LHCN-M2 (cell line): ENCODE measurements at places on chromosomes 2 and 18.

DNA sequence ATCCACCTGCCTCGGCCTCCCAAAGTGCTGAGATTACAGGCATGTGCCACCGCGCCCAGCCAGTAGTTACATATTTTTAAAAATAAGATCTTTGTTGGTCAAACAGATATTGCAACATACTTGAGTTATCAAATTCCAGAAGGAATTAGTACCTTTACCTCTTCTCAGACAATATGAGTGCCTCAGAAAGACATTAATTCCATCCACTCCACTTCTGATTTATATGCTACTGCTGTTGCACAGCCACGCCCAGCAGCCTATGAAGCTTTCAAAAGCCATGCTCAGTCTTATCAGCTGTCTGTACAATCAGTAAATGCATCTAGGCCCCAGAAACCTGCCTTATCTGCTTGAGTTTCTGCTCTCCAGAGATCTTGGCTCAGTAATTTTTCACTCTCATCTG, 47.8 kb downstream of the MEX3C start:
- DNase-seq = no peak

DNA sequence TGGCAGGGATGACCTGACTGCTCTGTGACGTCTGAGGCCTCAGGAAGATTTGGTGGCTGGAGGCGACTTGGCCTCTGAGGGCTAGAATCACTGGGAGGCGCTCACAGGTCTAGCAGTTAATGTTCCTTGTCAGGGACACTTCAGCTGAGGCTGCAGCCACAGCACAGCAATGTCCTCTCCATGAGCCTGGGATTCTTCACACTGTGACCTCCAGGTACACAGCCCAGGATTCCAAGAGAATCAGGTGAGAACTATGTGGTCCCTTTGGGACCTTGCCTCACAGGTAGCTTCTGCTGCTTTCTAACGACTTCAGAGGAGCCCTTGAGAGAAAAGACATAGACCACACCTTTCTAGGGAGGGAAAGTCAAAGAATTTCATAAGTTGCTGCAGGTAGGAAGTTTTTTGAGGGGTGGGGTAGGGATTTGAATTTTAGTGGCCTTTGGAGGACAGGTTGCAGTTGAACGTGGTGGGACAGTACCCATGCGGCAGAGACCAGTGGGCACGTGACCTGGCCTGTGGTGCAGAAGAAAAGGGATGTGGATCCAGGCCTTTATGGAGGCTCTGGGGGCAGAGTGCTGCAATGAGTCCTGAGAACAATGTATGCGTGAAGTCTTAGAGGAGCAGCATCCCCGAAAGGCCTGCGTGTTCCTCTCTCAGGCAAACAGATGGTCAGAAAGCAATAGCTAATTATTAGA, 86.2 kb downstream of the LYPD1 start:
- DNase-seq = no peak

- DNase-seq = peak; percentile 25
Measured at GRCh38 chr2:54723996-54724559, 616 bp downstream of the EML6 start.

DNA sequence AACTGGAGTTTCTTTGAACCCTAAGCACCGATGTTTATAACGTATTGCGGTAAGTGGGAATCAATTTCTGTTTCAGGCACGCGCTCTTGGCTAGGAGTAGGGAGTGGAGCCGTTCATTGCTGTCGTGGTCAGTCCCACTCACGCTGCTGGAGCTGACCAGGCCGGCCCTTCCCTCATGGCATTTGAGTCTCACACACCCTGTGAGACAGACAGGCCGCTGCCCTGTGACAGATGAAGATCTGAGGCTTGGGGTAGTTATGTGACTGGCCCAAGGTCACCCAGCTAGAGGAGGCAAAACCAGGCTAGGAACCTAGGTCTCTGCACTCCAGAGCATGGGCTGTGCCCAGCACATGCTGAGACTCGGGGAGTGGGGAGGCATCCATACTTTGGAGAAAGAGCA, 2.9 kb upstream of the CIDEA start:
- DNase-seq = no peak

- DNase-seq = no peak
Measured at GRCh38 chr2:43084699-43085091, 141.7 kb downstream of the ZFP36L2 start.

DNA sequence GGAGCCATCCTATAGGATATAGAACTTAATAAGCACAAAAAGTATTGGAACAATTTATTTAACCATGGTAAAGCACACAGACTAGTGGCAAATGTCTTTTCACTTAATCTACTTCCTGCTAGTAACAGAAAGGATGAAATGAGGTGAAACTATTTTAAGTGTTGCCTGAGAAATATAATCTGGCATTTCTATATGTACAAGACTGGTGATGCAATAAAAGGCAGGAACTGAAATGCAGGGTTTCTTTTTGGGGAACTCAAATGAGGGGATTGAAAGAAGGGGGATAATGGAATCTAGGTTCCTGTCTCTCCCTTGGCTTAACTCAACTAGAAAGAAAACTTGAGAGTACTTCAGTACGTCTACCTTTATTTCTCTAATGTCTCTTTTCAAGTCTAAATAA, 122.3 kb downstream of the MEMO1 start:
- no peak for DNase-seq

DNA sequence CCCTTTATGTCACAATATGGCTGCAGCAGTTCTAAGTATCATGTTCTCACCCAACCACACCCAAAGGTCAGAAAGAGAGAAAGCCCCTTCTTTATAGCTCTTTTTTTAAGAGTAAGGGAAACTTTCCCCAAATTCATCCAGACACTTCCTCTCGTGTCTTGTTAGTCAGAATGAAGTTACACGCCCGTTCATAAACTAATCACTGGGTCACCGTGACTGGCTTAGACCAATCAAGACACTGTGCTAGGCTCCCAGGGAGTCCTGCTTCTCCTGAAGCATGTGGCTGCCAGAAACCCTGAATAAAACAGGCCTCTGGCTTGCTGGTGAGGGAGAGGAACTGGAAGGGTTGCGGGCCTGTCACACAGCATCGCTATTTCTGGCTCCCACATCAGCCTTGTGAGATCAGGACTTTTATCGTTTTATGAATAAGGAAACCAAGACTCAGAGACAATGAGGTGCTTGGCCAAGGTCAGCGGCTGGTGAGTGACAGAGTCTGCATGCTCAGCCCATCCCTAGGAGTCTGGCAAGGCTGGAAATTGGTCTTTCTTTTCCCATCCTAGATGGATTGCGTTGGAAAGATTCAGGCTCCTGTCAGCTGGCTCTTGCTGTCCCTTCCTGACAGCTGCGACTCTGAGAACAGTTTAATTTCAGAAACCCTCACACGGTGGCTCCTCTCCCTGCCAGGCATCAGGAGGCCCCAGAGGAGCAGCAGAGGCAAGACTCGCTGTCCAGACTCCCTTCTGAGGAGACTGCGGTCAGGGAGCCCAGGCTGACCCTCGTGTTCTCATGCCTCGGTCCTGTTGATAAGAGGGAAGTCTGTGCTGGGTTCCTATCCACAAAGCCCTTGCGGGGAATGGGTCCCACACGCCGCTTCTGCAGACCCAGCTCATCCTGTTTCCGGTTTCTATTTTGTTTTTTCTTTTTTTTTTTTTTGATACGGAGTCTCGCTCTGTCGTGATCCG, 104.5 kb upstream of the TAF1B start:
- peak; percentile 67 for DNase-seq

- DNase-seq = no peak
Measured at GRCh38 chr2:218984239-218985020, 554 bp downstream of the FEV start.

DNA sequence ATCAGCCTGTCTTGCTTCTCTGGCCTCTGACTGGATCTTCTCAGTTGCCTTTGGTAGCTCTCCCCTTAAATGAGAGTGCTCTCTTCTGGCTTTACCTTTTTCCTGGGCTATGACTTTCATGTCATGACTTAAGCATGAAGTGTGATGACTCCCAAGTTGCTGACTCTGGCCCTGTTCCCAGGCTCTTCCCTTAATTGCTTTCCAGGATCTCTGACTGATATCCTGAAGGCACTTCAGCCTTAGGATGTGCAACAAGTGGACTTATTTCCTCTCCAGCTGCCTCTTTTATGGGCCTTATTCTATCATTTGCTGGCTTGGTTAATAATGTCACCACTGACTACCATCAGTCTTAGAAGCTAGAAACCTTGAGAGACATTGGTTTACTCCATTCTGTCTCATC, 17.4 kb downstream of the SEMA4F start:
- peak; percentile 34 for DNase-seq

GRCh38 chr18:25144820-25145219, 207.1 kb downstream of the ZNF521 start:
- DNase-seq = peak; percentile 70

- DNase-seq = no peak
Measured at GRCh38 chr2:135775420-135775819, 33.8 kb downstream of the UBXN4 start.

DNA sequence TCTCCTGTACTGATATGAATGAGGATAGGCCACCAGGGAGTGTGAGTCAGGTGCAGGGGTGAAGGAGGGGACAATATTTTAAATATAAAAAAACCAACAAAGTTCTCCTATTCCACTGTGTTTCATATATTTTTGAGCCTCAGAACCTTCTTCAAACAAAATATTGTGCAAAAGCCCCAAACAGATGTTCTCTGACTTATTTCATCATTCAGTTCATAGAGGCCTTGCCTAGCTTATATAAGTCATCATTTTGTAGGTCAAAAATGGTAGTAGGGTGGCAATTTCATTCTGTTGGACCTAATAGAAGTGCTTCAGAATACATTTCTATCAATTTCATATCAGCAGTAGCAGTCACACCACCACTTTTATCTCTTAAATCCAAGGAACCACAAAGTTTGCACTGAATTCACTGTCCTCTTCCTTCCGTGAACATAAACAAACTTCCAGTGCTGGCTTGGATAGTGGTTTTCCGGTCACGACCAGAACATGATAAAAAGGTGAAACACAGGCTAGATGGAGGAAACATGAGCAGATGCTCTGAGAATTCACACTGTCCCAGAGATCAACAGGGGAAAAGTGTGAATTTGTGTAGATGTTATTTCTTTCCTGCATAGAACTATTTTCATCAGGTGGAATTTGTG, 99.1 kb downstream of the EN1 start:
- no peak for DNase-seq

DNA sequence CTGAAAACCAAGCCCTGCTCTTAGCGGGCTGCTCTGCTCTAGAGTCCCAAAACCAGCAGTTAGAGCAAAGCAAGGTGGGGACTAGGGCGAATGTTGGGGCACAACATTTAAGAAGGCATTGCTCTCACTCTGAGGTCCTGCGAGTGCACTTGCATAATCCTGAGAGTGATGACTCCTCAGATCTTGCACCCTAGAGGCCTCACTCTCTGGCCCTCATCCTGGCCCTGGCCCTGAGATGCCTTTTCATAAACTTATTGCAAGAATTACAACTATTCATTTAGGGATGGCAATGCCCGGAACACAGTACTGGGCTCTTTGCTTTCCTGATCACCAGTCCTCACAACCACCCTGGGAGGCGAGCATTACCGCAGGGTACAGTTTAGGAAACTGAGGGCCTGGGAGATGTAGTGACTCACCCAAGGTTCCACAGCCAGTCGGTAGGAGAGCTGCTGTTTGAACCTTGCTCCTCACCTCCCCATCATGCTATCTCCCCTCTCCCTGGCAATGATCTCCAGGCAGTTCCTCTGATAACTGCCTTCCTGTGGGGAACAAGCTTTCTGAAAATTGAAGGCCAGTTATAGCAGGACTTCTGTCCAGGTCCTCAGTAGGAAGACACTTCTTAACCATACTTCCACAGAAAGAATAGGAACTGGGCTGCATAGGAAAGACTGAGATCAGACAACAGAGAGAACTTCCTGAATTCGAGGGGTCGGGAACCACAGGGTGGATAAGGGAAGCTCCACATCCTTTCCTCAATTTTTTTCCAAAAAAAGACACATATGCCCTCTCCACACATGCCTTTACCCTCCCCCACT, 91.3 kb downstream of the TNS1 start:
- no peak for DNase-seq
